ENCODE measurements at places on chromosomes 2 and 18.
A peak's percentile ranks its signal among the peaks of the same experiment; 100 is the strongest.

- no peak for DNase-seq
- H3K4me3 ChIP-seq, result no peak overlapping the region
- H3K27me3 ChIP-seq, result no peaks in the 10 kb centered on the region
- no peak overlapping the region for H3K27ac ChIP-seq
These were observed 769.9 kb downstream of the TSN start for GRCh38 chr2:122525336-122525735.

DNA sequence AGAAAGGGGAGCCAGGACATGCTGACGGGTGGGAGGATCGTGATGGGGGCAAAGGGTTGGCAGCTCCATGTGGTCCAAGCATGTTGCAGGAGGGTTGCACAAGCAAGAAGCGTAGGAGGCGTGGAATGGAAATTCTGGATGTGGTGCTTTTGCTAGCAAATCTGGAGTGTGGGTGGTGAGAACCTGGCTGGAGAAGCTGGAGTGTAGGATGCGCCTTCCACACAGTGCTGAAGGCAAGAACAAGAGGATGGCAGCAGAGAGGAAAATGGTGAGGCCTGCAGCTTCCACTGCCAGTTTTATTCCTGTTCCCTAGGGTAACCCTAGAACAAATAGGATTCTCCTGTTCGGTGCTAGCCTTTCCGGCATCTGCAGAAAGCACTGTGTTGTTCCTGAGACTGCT, 22.4 kb downstream of the CREG2 start:
- H3K4me1 ChIP-seq, result no peaks in the 10 kb centered on the region
- no peaks in the 10 kb centered on the region for H3K27me3 ChIP-seq
- DNase-seq, result no peak
- no peak overlapping the region for H3K27ac ChIP-seq
- H3K36me3 ChIP-seq, result no peaks in the 10 kb centered on the region

DNA sequence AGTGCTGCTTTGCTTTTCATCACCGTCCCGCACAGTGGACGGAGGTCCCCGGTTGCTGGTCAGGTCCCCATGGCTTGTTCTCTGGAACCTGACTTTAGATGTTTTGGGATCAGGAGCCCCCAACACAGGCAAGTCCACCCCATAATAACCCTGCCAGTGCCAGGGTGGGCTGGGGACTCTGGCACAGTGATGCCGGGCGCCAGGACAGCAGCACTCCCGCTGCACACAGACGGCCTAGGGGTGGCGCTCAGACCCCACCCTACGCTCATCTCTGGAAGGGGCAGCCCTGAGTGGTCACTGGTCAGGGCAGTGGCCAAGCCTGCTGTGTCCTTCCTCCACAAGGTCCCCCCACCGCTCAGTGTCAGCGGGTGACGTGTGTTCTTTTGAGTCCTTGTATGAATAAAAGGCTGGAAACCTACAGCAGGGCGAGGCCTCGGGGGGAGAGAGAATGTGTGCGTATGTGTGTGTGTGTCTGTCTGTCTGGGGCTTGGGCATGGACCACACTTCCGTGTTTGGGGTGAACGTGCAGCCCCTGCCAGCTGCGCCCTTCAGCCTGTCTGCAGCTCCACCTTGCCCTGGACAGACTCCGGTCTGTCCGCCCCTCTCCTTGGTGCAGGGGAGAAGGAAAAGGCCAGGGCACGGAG, 32.3 kb downstream of the GPC1 start:
- no peaks in the 10 kb centered on the region for H3K27me3 ChIP-seq
- peak; percentile 1 for DNase-seq
- H3K4me1 ChIP-seq, result no peaks in the 10 kb centered on the region

DNA sequence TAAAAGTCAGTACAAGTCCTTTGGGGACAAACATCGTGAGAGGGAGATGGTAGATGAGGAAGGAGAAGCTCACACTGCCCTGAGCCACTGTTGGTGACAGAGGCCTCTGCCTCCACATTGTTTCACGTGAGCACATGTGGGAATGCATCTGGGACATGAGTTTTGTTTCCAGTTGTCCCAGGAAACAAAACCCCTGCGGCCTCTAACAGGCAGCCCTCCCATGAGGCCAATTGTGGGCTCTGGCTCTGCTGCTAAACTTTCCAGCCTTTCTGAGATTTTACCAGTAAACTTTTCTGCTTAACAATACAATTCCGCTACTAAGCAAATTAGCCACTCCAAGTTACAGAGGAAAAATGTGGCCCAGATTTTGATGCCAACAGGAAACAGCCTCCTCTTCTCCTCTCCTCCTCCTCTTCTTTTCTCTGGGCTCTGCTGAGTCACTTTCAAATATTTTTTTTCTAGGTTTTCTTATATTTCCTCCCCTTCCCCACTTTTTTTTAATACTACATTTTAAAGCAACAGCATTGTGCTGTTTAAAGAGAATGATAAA, 23.4 kb upstream of the LRRC30 start:
- DNase-seq, result no peak
- H3K4me1 ChIP-seq, result peaks cover 3% of the 10 kb centered on the region
- no peaks in the 10 kb centered on the region for H3K27me3 ChIP-seq
- H3K36me3 ChIP-seq, result no peaks in the 10 kb centered on the region

GRCh38 chr2:6945087-6945813, 28.0 kb downstream of the RNF144A start:
- no peak for DNase-seq
- H3K36me3 ChIP-seq, result no peaks in the 10 kb centered on the region
- peaks cover 33% of the 10 kb centered on the region for H3K4me1 ChIP-seq
- H3K4me3 ChIP-seq, result no peak overlapping the region
- peak overlapping the region; percentile 29 for H3K27ac ChIP-seq

- H3K4me1 ChIP-seq, result peaks cover 25% of the 10 kb centered on the region
- H3K27ac ChIP-seq, result no peak within 1 kb of the TSS
- no peaks in the 10 kb centered on the region for H3K36me3 ChIP-seq
- H3K27me3 ChIP-seq, result no peaks in the 10 kb centered on the region
- DNase-seq, result peak; percentile 80
- H3K4me3 ChIP-seq, result no peak within 1 kb of the TSS
These were observed at the start of gene KIF5C for GRCh38 chr2:148874868-148875341. KIF5C (plus strand) TSS chr2:148875227; CDS start chr2:148875618, 391 bp downstream.

DNA sequence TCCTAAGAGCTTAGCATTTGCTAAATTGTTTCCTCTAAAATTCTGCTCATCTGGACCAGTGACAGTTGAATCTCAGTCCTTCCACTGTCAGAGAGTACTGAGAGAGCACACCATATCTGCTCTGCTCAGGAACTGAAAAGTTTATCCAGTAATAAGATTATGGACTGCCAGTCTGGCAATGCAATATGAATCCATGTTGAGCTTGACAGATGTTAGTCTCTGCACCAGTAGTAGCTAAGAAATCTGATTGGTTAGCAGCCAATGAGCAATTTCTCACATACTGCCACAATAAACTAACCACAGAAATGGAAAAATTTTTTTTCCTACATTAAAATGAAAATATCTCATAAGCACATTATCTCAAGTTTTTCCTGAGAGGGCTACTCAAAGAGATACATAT, 2.3 kb downstream of the PRKD3 start:
- no peak for DNase-seq
- H3K27me3 ChIP-seq, result no peaks in the 10 kb centered on the region
- no peak overlapping the region for H3K4me3 ChIP-seq
- H3K27ac ChIP-seq, result no peak overlapping the region

Measured in body of pancreas (tissue), 4 donors.